Colonic mucosa (tissue), 4 donors: ENCODE measurements at places on chromosomes 5 and 9.

- no peak overlapping the region for H3K27ac ChIP-seq
- H3K36me3 ChIP-seq = no peaks in the 10 kb centered on the region
- H3K4me3 ChIP-seq = no peak overlapping the region
- no peak for DNase-seq
- no peaks in the 10 kb centered on the region for H3K27me3 ChIP-seq
These were observed 289.6 kb downstream of the KIF4B start for GRCh38 chr5:155303120-155303519.

- H3K4me3 ChIP-seq = no peak overlapping the region
- H3K27me3 ChIP-seq = no peaks in the 10 kb centered on the region
- H3K36me3 ChIP-seq = no peaks in the 10 kb centered on the region
- DNase-seq = no peak
These were observed 5.5 kb upstream of the AK3 start for GRCh38 chr9:4746278-4747030.

DNA sequence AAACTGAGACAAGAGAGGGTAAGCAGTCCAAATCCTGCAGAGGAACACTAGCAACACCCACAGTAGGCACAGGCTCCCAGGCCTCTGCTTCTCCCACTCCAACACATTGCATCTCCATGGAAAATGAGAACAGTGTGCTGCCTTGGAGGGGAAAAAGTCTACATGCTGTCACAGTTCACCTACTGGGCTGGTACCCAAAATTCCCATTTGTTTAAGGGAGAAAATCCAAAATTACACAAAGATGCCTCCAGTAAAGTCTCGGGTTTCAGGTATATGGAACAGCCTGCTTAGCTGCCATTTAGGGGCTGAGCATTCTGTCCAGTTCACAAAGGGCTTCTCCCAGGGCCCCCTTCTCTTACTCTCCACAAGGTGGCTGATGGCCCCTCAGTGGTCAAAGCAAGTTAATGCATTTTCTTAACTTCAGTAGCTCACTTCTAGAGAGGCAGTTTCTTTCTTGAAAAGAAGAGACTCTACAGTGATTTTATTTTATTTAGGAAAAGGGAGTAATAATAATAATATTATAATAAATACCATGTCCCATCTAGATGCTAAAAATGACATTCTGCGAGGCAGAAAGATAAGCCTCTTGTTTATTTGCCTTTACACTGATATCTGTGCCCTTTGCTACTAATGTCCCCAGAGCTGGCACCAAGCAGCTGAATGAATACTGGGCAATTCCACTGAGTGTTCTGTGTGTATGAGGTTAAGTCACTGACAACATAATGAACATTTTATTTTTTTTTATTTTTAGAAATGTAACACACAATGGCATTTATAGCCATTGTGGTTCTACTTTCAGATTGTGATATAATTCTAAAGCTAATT is 89.4 kb downstream of the RGS7BP start:
- no peaks in the 10 kb centered on the region for H3K27me3 ChIP-seq
- no peak for DNase-seq
- H3K27ac ChIP-seq = no peak overlapping the region
- no peaks in the 10 kb centered on the region for H3K36me3 ChIP-seq

DNA sequence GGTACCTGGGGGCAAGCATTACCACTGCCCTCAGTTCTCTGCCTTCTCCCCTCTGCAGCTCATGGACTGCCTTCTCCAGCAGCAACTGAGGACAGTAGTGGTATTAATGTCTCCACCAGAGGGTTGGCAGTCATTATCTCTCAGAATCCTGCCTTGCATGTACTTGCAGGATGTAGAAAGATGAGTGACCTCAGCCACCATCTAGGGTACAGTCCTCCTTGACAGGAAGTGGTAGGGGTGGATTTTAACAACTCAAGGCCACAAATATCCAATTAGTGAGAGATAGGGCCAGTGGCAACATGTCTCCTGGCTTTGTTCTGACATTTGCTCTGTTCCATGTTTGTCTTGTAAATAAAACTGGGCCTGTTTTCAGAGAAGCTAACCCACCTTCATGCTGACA is 47.2 kb downstream of the F2R start:
- DNase-seq = no peak
- H3K4me3 ChIP-seq = no peak overlapping the region
- no peaks in the 10 kb centered on the region for H3K36me3 ChIP-seq

- no peaks in the 10 kb centered on the region for H3K27me3 ChIP-seq
- no peaks in the 10 kb centered on the region for H3K36me3 ChIP-seq
- no peaks in the 10 kb centered on the region for H3K4me1 ChIP-seq
- H3K27ac ChIP-seq = no peak overlapping the region
- no peak for DNase-seq
These were observed 115.1 kb downstream of the GABBR2 start for GRCh38 chr9:98593354-98594253.

- H3K36me3 ChIP-seq = no peaks in the 10 kb centered on the region
- H3K27ac ChIP-seq = no peak overlapping the region
- H3K27me3 ChIP-seq = no peaks in the 10 kb centered on the region
- H3K4me1 ChIP-seq = no peaks in the 10 kb centered on the region
- no peak overlapping the region for H3K4me3 ChIP-seq
These were observed 246.0 kb downstream of the YTHDC2 start for GRCh38 chr5:113759505-113759904.

- H3K27me3 ChIP-seq = no peaks in the 10 kb centered on the region
- no peaks in the 10 kb centered on the region for H3K4me1 ChIP-seq
- no peaks in the 10 kb centered on the region for H3K36me3 ChIP-seq
- H3K27ac ChIP-seq = no peak overlapping the region
- H3K4me3 ChIP-seq = no peak overlapping the region
These were observed 12.8 kb upstream of the ZFP62 start for GRCh38 chr5:180873615-180874520.

- no peaks in the 10 kb centered on the region for H3K36me3 ChIP-seq
- DNase-seq = no peak
- no peak overlapping the region for H3K27ac ChIP-seq
- no peaks in the 10 kb centered on the region for H3K27me3 ChIP-seq
- H3K4me3 ChIP-seq = no peak overlapping the region
- H3K4me1 ChIP-seq = no peaks in the 10 kb centered on the region
These were observed 730.0 kb downstream of the MAT2B start for GRCh38 chr5:164235300-164235891.

DNA sequence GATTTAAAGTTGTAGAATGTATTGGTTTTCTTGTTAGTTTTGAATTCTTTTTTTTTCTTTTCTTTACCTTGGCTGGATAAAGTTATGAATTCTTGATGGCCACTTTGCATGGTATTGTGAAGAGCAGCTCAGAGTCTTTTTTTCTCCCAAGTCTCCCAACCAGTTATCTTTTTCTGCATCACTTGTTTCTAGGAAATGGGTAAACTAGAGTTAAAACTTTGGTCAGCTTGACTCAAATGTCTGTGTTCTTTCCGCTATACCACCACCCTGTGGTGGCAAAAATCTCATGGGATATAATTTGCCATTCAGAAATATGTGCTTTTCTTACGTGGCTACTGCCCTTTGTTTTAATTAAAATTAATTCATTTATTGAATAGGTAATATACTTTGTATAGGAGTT is 113.2 kb downstream of the UNC13B start:
- H3K27me3 ChIP-seq = no peaks in the 10 kb centered on the region
- H3K27ac ChIP-seq = no peak overlapping the region
- H3K36me3 ChIP-seq = no peaks in the 10 kb centered on the region
- DNase-seq = no peak
- H3K4me3 ChIP-seq = no peak overlapping the region

DNA sequence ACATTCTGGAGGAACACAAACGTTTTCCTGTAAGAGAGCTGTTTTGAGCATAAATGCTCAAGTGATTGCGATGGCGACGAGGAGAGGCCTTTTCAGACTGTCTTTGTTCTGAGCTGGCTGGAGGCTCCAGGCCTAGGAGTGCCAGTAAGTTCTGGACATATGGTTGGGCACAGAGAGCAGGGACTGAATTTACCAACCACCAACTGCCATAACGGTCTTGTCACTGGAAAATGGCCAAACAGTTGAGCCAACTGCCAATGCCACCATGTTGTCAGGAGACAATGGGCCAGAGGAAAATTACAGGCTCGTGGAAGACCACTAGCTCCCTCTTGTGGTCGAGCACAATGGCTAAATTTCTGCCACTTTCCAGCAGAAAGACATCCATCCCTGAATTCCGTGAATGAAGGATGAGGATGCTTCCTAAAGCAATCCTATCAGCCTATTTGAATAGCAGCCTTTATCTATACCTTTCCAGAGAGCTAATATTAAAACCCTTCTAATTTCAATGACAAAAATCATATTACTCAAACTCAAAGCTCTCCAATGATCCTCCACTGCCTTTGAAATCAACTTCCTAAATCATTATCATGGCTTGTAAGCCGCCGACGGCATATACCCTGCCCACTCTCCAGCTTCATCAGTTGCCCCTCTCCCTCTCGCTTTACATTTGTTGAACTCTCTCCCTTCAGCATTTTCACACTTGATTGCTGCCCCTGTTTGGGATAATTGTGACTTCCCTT is 66.9 kb upstream of the GLIS3 start:
- H3K27me3 ChIP-seq = no peaks in the 10 kb centered on the region
- H3K27ac ChIP-seq = no peak overlapping the region
- peak; percentile 26 for DNase-seq
- H3K4me3 ChIP-seq = no peak overlapping the region
- H3K36me3 ChIP-seq = no peaks in the 10 kb centered on the region

DNA sequence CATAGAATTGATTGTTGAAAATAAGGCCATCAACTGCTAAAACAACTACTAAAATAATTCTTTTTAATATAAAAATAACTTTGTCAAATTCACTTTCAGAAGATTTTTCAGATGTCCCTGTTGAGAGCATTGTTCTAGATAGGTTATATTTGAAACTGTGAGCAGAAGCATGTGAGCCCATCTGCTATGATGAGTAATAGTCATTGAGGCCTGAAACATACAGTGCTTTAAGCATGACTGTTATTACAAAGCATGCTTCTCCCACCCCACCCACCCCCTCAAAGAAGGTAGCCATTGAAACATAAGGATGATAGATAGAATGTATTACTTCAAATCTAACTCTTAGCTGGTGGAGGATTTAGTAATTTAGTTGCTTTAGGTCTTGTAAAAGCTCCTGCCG is 86.0 kb downstream of the UHRF2 start:
- H3K4me1 ChIP-seq = no peaks in the 10 kb centered on the region
- no peak for DNase-seq
- no peak overlapping the region for H3K27ac ChIP-seq
- H3K4me3 ChIP-seq = no peak overlapping the region
- H3K36me3 ChIP-seq = peaks cover 5% of the 10 kb centered on the region
- no peaks in the 10 kb centered on the region for H3K27me3 ChIP-seq

GRCh38 chr9:134564431-134565170 is 77.0 kb upstream of the COL5A1 start:
- no peaks in the 10 kb centered on the region for H3K27me3 ChIP-seq
- H3K36me3 ChIP-seq = no peaks in the 10 kb centered on the region
- H3K4me3 ChIP-seq = no peak overlapping the region

- no peaks in the 10 kb centered on the region for H3K27me3 ChIP-seq
- DNase-seq = no peak
- H3K27ac ChIP-seq = no peak overlapping the region
- H3K36me3 ChIP-seq = no peaks in the 10 kb centered on the region
- H3K4me3 ChIP-seq = no peak overlapping the region
These were observed 86.7 kb downstream of the STK32A start for GRCh38 chr5:147321569-147321968.

DNA sequence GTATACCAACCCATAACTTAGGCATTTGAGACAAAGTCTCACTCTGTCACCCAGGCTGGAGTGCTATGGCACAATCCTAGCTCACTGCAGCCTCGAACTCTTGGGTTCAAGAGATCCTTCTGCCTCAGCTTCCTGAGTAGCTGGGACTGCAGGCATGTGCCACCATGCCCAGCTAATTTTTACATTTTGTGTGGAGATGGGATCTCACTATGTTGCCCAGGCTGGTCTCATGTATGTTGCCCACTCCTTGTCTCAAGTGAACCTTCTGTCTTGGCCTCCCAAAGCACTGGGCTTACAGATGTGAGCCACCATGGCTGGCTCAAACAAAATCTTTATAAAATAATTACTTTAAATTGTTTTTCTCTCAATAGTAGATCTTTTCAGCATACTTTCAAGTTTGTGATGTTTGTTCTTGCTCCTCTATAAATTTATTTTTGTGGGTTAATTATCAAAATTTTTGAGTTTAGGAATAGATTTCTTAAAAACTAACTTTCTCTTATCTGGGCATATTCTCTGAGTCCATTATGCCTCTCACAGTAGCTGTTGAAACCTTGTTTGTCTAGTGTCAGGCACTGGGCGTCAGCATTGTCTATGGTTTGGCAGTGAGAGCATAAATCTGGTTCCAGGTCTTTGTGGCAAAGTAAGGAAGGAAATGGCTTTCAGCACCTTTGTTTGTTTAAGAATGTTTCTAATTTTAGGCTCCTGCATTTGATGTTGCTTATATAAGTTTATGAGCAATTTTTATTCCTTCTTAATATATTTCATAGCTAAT is 38.7 kb downstream of the NLN start:
- H3K27me3 ChIP-seq = no peaks in the 10 kb centered on the region
- H3K4me1 ChIP-seq = no peaks in the 10 kb centered on the region
- no peak overlapping the region for H3K4me3 ChIP-seq
- H3K27ac ChIP-seq = no peak overlapping the region
- peak; percentile 26 for DNase-seq

- no peak overlapping the region for H3K4me3 ChIP-seq
- no peaks in the 10 kb centered on the region for H3K4me1 ChIP-seq
- H3K27me3 ChIP-seq = no peaks in the 10 kb centered on the region
- H3K36me3 ChIP-seq = no peaks in the 10 kb centered on the region
These were observed 147.5 kb upstream of the FBXL17 start for GRCh38 chr5:108529381-108529780.

DNA sequence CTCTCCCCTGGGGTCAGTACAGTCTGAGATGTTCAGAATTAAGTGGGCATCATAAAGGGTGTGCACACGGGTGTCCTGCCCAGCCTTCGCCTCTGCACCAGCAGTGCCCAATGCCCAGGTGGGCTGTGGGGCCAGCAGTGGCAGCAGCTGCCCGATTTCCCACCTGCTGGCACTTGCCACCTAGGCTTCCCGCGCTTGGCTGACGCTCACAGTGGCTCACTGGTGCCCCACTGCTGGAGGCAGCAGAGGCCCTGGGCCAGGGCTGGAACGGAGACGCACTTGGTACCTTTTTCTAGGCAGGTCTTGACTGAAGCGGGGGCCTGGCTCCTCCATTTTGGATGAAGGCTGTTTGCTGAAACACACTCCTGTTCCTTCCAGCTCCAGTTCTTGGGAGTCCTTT is 17.0 kb downstream of the MRNIP start:
- no peak overlapping the region for H3K27ac ChIP-seq
- no peaks in the 10 kb centered on the region for H3K4me1 ChIP-seq
- H3K36me3 ChIP-seq = peaks cover 5% of the 10 kb centered on the region

GRCh38 chr5:113163328-113163727 is 186.7 kb downstream of the DCP2 start:
- H3K4me1 ChIP-seq = no peaks in the 10 kb centered on the region
- DNase-seq = no peak
- no peaks in the 10 kb centered on the region for H3K27me3 ChIP-seq
- no peak overlapping the region for H3K4me3 ChIP-seq
- H3K27ac ChIP-seq = no peak overlapping the region

GRCh38 chr5:109164001-109164400 is 245.8 kb downstream of the PJA2 start:
- no peaks in the 10 kb centered on the region for H3K36me3 ChIP-seq
- H3K4me1 ChIP-seq = no peaks in the 10 kb centered on the region
- no peaks in the 10 kb centered on the region for H3K27me3 ChIP-seq
- H3K27ac ChIP-seq = no peak overlapping the region
- H3K4me3 ChIP-seq = no peak overlapping the region
- DNase-seq = no peak
